ENCODE measurements at places on chromosomes 16 and 17.

DNA sequence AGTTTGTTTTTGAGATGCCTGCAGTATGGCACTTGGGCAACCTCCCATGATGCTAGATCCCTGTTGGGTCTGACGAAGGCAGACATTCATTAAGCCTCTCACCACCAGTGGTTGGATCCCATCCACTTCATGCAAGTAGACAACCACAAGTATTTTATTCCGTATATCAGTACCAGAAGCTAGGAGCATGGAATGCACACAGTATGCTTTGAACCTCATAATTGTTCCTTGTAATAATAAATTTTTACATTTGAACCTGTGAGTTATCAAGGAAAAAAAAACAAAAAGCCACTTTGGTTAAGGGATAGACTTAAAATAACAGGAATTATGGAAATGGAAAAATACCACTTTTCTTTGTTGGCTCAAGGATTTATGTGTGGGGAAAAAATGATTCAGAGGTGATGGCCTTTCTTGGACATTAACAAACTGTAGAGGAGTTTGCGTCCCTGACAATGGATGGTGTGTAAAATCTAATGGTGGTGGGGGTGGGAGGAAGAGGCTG is 107.1 kb upstream of the KCNJ16 start:
- DNase-seq = peak; percentile 96

- no peak for DNase-seq
These were observed 80.3 kb downstream of the ARHGAP23 start for GRCh38 chr17:38508570-38508950.

DNA sequence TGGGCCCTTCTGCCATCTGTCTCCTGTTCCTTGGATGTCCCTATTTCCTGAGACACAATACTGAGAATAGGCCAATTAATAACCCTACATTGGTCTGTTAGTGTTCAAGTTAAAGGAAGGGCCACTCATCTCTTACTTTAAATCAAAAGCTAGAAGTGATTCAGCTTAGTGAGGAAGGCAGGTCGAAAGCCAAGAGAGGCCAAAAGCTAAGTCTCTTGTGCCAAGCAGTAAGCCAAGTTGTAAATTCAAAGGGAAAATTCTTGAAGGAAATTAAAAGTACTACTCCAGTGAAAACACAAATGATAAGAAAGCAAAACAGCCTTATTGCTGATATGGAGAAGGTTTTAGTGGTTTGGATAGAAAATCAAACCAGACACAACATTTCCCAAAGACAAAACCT is 28.8 kb downstream of the ANKFN1 start:
- no peak for DNase-seq

- peak; percentile 85 for DNase-seq
These were observed 150.5 kb upstream of the SOX9 start for GRCh38 chr17:71970312-71970711.

DNA sequence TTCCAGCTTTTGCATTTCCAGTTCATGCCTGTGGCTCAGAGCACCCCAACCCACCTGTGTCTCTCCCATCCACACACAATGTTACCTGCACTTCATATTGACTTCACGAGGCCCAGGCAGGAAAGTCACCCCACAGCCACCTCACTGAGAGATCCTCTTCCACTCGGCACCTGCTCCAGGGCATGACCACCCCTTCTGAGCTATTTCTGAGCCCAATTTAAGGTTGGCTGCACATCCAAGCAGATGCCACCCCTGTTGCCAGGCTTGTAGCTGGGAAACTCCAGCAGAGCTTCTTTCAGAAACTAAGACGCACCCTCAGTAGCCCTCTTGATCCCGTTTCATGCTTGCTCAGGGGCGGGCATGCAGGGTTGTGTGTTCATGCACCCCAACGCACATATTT is 88.4 kb downstream of the SOCS1 start:
- no peak for DNase-seq

DNA sequence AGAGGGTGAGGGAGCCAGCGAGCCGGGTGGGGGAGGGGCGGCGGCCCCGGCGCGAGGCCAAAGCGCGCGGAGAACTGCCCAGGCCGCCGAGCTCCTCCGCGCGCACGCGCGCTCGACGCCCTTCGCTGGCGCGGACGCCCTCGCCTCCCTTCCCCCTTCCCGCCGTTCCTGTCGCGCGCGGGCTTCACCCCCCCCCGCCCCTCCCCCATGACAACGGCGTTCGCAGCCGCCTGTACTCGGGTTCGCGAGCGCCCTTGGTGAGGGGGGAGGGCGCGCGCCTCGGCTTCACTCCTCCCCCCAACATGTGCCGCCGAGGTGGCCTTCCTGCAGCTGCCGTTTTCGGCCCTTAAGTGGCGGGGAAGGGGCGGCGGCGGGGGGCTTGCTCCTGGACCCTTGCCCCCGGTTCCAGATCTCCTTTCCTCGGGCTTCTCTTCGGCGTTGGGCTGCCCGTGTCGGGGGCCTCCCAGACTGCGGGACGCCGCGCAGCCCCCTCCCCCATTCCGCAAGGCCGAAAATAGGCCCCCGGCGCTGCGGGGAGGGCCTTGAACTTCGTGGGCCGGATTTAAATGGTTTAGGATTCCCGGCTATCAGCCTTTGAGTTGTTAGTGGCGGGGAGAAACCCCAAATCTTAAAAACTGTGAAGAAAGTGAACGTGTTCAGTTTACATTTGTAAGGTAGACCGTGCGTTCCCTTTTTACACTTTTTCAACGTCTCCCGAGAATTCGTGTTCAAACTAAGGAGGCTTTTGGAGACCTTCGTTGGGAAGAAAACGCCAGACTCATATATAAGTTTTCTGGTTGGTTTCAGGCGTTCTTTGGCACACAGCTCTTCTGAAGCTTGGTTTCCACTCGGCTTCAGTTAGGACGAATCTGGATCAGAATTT is 653 bp downstream of the SRRM2 start:
- peak; percentile 51 for DNase-seq

GRCh38 chr16:48617711-48618148 is 7.8 kb upstream of the N4BP1 start:
- no peak for DNase-seq

GRCh38 chr17:79739148-79740062 is 8.7 kb downstream of the ENPP7 start:
- no peak for DNase-seq

DNA sequence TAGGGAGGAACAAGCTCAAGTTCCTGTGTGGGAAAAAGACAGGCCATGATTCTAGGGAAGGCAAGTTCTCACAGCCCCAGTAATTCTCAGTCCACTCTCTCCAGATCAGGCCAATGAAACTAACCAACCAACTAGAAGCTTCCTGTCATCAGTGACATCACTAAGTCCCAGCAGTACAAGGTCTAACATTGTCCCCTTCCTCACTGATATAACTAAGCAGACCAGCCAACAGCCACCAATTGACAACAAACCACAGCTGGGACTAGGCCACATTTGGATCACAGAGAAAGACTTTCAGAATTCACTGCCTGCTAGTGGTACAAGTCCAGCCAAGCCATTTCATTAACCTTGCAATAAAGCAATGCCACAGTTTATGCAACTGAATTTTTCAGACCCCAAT is 94.0 kb downstream of the CACNG1 start:
- DNase-seq = no peak

GRCh38 chr16:57345021-57345420 is 13.6 kb upstream of the CCL22 start:
- DNase-seq = no peak

DNA sequence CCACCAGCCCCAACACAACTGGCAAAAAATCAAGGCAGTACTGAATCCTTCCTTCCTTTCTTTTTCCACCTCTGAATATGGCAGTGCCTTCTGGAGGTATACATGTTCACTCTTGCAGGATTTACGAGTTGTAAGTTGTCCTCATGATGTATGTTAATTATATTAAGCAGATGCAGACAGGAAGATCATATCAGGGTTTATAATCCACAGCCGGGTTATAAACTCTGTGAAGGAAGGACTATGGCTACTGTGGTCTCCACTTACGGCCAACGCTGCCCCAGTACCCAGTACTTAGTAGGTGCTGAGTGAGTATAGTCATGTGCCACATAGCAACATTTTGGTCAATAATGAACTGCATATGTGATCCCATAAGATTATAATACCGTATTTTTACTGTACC is 19.6 kb upstream of the IRX5 start:
- DNase-seq = no peak

GRCh38 chr17:65423346-65424140 is 137.9 kb downstream of the AXIN2 start:
- DNase-seq = no peak

DNA sequence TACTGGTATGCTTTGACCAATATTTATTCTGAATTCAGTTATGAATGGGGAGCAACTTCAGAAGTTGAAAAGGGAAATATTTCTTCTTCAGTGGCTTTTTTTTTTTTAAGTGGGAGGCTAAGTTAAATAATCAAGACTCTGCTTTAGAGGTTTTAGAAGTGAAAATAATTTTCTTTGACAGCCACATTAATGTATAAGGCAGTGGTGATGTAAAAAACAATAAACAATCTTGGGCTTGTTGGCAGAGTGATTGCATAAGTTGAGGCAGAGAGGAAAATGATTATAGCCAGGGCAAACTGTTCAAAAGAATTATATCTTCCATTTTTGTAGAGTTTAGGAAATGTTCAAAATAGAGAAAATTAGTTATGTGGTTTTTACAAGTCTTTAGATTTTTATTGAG is 5.4 kb upstream of the KRT12 start:
- DNase-seq = no peak
